MCF 10A (cell line): ENCODE measurements at places on chromosomes 7 and 10. TPM values are rescaled to one million over a fixed set of nuclear protein-coding genes. Genes with fewer than 3 reads are reported as not detected.

GIMAP2 gene
- total RNA-seq, result not detected in 2 replicates

DNA sequence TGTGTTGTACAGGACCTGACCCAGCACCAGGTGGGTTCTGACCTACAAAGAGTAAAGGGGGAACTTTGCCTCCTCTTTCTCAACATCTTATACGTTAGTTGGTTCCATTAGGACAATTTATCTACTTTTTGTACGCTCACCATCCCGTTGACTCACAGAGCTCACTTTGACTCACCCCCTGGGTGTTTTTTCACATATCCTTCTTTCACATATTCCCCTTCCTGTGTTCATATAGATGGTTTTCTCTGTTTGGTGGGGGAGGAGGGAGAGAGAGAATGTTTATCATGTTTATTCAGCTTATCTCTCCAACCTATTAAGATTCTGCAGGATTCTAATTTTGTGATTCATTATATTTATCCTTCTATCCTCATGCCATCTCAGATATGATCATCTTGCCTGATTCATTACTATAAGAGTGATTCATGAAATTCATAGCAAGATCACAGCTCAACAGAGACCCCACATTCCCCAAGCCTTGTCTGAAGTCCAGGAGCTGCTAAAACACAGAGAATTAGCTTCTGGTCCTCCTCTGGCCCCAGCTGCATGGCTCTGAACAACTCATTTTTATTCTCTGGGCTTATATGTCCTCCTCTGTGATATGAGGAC lies 37.2 kb downstream of the PRSS2 start:
- no peak for DNase-seq

- DNase-seq, result no peak
These were observed 61.3 kb downstream of the KAT6B start for GRCh38 chr10:74887614-74888284.

DNA sequence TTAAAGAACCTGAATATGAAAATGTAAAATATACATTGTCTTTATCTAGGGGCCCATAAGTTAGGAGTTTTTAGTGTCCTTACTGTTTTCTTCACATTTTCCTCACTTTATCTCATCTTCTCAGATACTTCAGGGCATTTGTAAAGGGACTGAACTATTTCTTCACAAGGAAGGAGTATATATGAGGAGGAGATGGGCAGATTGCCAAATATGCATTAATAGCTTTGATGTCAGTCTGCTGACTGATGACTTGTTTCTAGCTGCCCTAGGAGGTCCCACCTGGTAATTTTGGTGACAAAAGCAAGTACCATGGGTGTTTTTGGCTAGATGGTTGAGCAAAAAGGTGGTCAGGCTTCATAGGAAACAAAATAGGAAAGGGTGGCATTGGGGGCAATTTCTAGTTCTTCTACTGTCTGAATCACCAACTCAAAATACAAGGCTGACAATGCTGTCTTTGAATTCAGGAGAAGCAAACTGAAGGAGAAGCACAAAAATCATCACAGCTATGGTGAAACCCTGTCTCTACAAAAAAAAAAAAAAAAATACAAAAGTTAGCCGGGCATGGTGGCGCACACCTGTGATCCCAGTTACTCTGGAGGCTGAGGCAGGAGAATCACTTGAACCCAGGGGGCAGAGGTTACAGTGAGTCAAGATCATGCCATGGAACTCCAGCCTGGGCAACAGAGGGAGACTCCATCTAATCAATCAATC lies 10.4 kb upstream of the STRIP2 start:
- DNase-seq, result peak; percentile 34

NUP205 gene
- 50.6 and 51.0 TPM in 2 replicates for total RNA-seq

SLC39A12 gene
- total RNA-seq, result not detected in 2 replicates

- peak; percentile 63 for DNase-seq
These were observed 295.0 kb downstream of the BICC1 start for GRCh38 chr10:58807629-58808022.
